ENCODE measurements at places on chromosomes 2 and 18.

GRCh38 chr2:2836343-2837070 is 505.4 kb upstream of the MYT1L start:
- no peak for DNase-seq

DNA sequence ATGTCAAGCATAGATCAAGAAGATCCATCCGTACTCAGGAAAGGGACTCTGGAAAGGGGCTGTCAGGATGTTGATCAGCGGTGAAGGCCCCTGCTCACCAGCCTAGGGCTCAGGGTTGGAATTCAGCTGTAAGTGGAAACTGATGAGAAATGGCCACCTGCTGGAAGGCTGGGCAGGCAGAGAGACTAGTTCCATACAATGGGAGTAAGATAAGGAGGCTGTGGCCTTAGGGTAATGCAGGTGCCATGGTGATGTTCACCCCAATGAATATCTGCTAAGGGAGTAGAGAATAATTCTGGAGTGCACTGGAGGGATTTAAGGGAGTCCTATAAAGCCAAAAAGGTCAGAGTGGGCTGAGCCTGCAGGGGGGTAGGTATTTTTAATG is 256.6 kb downstream of the CYRIA start:
- DNase-seq = no peak

GRCh38 chr18:37207343-37207742 is 358.3 kb downstream of the CELF4 start:
- no peak for DNase-seq

GRCh38 chr2:171893196-171893823 is 734 bp downstream of the SLC25A12 start:
- DNase-seq = no peak

DNA sequence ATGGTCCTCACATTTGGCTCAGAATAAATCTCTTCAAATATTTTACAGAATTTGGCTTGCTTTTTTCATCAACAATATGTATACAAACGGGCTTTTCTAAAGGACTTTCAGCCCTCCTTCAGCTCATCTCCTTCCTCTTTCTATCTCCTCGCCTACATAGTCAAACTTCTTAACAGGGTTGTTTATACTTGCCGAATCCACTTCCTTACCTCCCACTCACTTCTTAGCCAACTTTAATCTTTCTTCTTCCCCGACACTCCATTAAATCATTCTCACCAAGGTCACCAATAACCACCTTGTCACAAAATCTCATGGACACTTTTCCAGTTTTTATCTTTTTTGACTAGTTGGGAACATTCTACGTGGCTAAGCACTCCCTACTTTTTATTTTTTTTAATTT is 325.2 kb downstream of the PLCL1 start:
- no peak for DNase-seq

DNA sequence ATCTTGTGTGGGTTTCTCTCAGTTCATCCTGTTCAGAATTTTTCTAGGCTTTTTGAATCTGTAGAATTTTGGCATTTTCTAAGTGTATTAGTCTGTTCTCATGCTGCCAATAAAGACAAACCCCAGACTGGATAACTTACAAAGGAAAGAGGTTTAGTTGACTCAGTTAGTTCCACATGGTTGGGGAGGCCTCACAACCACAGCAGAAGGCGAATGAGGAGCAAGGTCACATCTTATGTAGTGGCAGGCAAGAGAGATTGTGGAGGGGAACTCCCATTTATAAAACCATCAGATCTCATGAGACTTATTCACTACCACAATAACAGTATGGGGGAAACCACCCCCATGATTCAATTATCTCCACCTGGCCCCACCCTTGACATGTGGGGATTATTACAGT is 199.2 kb downstream of the ST6GAL2 start:
- no peak for DNase-seq

DNA sequence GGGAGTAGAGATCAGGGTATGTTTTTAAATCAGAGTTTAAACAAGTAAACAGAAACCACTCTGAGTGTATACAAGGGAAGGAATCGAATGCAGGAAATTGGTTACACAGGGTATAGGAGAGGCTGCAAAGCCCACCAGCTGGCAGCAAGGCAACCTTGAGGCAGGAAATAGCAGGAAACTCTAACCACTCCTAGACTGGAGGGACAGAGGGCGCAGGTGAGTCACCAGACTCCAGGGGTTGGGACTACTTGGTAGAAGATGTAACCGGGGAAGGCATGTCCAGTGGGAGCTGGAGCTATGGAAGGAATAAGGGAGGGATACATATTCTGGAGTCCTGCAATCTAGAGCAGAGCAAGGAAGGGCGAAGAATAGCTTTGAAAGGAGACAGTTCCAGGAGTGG is 152.3 kb downstream of the MEIS1 start:
- peak; percentile 16 for DNase-seq

GRCh38 chr2:168593713-168594112 is 137.6 kb downstream of the CERS6 start:
- no peak for DNase-seq

DNA sequence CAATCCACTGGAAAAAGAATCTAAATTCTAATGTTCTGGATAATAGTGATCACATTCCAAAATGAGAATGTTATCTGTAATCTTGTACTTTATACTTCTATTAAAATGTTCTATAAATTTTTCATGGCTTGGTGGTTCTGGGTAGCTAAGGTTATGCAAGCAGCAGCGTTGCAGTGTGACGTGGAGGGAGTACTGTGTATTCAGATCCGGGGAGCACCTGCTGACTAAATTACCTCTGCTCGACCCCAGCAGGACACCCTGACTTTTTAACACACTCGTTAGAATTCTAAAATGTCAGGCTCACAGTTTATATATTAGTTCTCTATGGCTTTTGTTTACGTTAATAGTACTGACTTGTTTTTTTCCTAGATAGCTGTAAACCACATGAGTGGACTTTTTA is 13.0 kb downstream of the ATIC start:
- no peak for DNase-seq

GRCh38 chr2:178377046-178377445 is 73.9 kb downstream of the PRKRA start:
- no peak for DNase-seq

DNA sequence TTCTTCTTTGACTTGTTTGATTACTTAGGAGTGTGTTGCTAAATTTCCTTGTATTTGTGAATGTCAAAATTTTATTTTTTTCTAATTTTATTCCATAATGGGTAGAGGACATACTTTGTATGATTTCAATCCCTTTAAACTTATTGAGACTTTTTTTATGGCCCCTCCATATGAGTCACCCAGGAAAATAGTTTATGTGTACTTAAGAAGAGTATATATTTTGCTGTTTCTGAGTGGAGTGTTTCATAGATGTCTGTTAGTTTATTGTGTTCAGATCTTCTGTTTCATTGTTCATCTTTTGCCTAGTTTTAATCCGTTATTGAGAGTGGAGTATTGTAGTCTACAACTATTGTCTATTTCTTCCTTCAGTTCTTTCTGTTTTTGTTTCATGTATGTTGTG is 81.9 kb downstream of the EPB41L5 start:
- DNase-seq = no peak

DNA sequence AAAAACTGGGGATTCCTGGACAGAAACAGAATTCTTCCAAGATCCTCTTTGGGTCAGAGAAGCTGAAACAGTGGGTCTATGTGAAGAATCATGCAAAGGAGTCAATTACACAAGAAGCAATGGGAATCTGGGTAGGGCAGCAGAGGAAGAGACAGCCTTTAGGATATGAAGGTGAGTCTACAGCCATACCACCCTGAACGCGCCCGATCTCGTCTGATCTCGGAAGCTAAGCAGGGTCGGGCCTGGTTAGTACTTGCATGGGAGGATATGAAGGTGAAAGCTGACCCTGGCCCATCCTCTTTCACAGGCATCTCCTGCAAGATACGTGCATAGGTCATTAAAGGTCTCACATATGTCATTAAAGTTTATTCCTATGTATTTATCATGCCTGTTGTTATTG is 1080.9 kb upstream of the FANCL start:
- DNase-seq = no peak

DNA sequence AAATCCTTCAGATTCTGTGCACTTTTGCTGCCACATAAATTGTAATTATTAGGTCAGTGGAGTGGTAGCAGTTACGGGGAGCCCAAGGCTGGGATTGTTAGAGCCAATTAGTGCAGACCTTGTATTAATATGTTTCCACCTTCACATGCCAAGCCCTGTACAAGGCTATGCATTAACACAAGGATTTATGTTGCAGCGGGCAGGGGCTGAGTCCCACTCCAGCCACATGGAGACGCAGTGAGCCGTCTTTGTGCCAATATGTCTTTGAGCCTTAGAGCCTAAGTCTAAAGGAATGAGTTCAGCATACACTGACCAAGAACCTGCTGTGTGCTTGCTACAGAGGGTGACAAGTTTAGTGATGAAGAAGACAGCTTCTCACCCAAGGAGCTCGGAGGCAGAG is 238.2 kb downstream of the TSN start:
- no peak for DNase-seq

DNA sequence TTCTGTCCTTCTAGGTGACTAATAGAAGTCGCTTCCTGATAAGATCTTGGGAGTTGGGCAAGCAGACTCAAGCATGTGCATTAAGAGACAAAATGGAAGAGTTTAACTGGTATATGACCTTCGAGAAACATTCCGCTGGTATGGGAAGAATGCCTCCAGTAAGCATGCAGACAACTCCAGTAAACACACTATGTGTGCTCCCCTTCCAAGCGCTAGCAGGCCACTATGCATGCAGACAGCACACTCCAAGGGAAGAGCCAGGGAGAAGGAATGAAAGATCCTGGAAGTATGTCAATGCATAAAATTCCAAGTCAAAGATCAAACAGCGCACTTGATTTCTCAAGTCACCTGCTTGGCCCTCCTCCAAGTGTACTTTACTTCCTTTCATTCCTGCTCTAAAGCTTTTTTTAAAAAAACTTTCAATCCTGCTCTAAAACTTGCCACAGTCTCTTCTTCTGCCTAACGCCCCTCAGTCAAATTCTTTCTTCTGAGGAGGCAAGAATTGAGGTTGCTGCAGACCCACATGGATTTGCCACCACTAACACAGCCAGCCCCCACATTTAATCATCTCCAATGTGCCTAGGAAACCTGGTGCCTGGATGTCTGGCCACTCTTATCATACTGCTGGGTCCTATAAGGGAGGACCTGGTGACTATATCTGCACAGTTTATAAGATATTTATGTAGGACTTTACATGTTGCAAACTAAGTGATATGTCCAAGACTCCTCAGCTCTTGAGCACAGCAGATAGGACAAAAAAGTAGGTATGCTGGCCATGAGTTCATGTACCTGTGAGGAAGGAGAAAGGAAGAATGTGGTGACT is 239.8 kb downstream of the PDE11A start:
- DNase-seq = no peak

DNA sequence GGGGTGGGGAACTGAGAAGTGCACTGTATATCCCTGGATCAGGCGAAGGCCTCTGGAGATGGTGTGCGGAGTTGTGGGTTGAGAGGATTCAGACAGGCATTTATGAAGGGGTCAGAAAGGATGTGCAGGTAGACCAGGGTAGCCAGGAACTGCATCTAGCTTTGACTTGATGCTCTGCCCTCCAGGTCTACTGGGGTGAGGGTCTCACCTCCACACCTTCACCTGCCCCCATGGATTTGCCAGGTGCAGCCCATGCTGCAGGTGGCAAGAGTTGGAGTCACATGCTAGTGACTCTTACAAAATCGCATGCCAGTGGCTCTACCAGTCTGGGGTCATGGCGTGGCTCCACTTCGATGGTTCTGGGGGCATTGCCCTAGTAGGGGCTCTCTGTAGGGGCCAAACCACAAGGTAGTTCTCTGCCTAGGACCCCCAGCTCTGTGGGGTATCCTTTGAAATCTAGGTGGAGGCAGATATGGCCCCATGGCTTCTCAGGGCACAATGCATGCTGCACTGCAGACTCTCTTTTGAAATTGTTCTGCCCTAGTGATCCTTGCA is 18.9 kb upstream of the KCNF1 start:
- no peak for DNase-seq

DNA sequence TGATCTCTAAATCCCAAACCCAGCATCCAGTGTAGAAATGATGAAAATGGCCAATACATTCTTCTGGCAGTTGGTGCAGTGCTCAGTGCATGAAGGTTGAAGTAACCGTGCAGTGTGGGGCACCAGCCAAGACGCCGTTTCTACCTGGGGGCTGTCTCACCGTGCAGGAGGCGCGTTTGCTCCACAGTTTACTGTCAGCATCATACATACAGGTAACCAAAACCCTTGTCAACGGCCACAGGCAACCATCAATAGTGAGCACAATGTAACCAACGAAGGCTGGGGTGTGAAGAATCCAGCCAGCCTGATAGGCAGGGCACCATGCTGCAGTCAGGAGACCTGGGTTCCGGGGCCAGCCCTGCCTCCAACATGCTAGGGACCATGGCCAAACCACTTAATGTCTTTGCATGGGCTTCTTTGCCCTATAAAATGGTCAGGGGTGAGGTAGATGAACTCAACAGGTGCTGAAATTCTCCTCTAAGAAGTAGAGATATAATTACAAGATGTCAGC is 127.5 kb upstream of the ID2 start:
- DNase-seq = no peak

DNA sequence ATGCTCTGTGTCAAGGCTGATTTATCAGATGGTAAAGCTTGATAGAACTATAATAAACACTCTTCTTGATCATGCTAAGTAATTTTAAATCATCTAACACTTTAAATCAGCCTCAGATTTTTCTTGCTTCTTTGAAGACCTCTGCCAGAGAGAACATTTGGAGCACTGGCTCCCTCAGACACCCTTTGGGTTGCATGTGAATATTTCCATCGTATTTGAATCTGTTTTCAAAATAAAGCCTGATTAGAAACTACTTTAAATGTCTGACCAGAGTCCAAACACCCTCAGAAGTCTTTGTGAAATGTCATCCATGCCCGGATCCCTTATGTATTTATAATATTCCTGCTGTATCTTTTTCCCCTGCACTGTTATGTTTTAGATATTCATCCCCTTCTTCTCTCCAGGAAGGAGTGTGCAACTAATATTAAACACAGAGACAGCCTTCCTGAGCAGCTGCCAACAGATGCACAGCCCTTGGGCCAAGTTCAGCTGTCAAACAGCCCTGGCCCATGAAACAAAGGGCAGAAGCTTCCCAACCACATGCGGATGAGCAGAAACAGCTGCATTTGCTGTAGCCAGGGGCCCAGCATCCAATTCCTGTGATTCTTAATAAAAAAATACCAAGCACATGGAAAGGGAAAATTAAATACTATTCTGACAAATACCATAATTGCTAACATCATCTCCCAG is 46.5 kb downstream of the DPP10 start:
- no peak for DNase-seq

DNA sequence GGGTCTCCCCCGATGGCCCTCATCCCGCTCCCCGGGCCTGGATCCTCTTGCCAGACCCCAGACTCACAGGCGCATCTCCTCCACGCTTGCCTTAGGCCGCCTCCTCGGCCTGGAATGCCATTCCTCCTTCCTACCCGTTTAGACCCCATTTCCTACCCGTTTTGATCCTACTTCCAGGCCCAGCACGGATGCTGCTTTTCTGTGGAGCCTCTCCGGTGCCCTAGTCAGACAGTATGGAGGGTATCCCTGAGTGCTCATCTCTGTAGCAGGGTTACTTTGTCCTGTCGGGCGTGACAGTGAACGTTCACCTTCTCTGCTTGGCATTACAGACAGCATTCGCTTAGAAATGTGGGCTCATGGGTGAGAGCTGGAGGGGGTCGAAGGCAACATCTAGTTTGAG is 9.3 kb downstream of the TOGARAM2 start:
- DNase-seq = no peak

GRCh38 chr2:124796647-124797046 is 771.6 kb downstream of the CNTNAP5 start:
- no peak for DNase-seq

GRCh38 chr18:74040459-74041332 is 106.9 kb downstream of the FBXO15 start:
- peak; percentile 48 for DNase-seq

- DNase-seq = no peak
These were observed 54.0 kb upstream of the SPATS2L start for GRCh38 chr2:200252265-200253067.
